Activated CD8-positive, alpha-beta T cell treated with anti-CD3 and anti-CD28 coated beads, Interleukin-2, amount 10 ng/mL, durations not matched to agents 7 days and 5 days (primary cell): ENCODE measurements at places on chromosomes 7 and 10. TPM values are rescaled to one million over a fixed set of nuclear protein-coding genes. Genes with fewer than 3 reads are reported as not detected.

PGAM2 gene
- 0.34 TPM for total RNA-seq

DNA sequence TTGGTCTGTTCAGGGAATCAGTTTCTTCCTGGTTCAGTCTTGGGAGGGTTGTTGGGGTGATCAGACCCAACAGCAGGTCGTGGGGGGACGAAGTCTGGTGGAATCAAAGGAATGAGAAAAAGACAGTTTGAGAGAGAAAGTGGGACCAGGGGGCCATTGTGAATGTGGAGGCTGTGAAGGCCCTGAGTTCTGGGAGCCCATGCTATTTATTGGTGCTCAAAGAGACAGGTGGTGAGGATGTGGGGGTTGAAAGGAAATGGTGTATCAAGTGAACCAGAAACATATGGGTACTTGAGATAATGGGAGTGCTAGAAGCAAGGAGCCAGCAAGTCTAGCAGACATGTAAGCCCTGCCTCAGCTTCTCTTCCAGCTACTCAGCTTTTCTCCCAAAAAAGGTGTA, 84.1 kb downstream of the CCSER2 start:
- H3K27ac ChIP-seq: peak overlapping the region; percentile 2
- peaks cover 13% of the 10 kb centered on the region for H3K4me1 ChIP-seq
- no peaks in the 10 kb centered on the region for H3K27me3 ChIP-seq
- H3K36me3 ChIP-seq: peaks cover 78% of the 10 kb centered on the region
- no peak for DNase-seq

- H3K27me3 ChIP-seq: no peaks in the 10 kb centered on the region
- no peaks in the 10 kb centered on the region for H3K36me3 ChIP-seq
- no peak overlapping the region for H3K27ac ChIP-seq
- peaks cover 5% of the 10 kb centered on the region for H3K4me1 ChIP-seq
Measured at GRCh38 chr10:27618906-27619305, 114.8 kb downstream of the RAB18 start.

GPR26 gene
- total RNA-seq: not detected

GRCh38 chr7:55975988-55976633, 11.7 kb downstream of the NIPSNAP2 start:
- H3K4me1 ChIP-seq: no peaks in the 10 kb centered on the region
- H3K4me3 ChIP-seq: no peak overlapping the region
- H3K36me3 ChIP-seq: peaks cover 18% of the 10 kb centered on the region
- no peak for DNase-seq
- no peak overlapping the region for H3K27ac ChIP-seq

DNA sequence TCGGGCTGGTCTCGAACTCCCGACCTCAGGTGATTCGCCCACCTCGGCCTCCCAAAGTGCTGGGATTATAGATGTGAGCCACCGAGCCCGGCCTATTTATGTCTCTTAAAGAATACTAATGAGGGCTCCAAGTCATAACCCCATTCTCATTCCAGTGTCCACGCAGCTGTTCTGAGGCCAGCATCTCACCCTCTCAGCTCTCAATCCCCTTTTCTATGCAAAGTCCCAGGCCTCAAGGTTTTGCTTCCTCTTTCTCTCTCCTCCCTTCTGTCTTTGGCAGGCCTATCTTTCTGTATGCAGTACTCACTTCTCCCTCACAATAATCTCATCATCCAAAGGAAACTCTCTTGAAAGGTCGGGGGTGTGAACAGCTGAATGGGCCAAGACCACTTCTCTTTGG, 28.0 kb upstream of the VSIR start:
- no peak for DNase-seq
- H3K4me1 ChIP-seq: peaks cover 22% of the 10 kb centered on the region
- H3K4me3 ChIP-seq: no peak overlapping the region
- no peak overlapping the region for H3K27ac ChIP-seq
- H3K36me3 ChIP-seq: no peaks in the 10 kb centered on the region
- peaks cover 8% of the 10 kb centered on the region for H3K27me3 ChIP-seq

TMEM229A gene
- not detected for total RNA-seq

- H3K27ac ChIP-seq: peak overlapping the region; percentile 65
- no peak for DNase-seq
- H3K4me3 ChIP-seq: no peak overlapping the region
Measured at GRCh38 chr10:14586901-14587300, 187.8 kb downstream of the FAM107B start.

ABCB4 gene
- total RNA-seq: not detected

GRCh38 chr7:138072726-138073125, 3.5 kb upstream of the AKR1D1 start:
- no peaks in the 10 kb centered on the region for H3K36me3 ChIP-seq
- no peaks in the 10 kb centered on the region for H3K4me1 ChIP-seq
- H3K27me3 ChIP-seq: peaks cover 4% of the 10 kb centered on the region
- no peak overlapping the region for H3K27ac ChIP-seq
- H3K4me3 ChIP-seq: no peak overlapping the region

NANOS1 gene
- total RNA-seq: 0.08 TPM

AGR3 gene
- not detected for total RNA-seq

DNA sequence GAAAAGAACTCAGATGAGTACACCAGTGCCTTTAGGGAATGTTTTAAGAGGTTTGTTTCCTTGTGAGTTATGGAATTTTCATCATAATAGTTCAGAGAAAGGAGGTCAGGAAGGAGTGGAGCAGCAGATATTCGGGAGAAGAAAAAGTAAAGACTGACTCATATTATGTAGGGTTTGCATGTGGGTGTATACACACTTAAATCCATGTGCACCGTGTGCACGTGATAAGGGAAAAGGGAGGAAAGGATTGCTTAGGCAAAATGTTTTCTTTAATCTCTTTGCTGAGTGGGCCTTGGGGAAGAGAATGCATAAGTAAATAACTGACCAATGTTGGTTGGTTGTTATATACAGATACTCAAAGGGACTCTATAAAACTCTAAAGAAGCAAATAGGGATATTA, 30.2 kb downstream of the PLCE1 start:
- no peak overlapping the region for H3K27ac ChIP-seq
- H3K36me3 ChIP-seq: no peaks in the 10 kb centered on the region
- no peaks in the 10 kb centered on the region for H3K4me1 ChIP-seq
- H3K4me3 ChIP-seq: no peak overlapping the region
- H3K27me3 ChIP-seq: peaks cover 3% of the 10 kb centered on the region
- DNase-seq: no peak

DNA sequence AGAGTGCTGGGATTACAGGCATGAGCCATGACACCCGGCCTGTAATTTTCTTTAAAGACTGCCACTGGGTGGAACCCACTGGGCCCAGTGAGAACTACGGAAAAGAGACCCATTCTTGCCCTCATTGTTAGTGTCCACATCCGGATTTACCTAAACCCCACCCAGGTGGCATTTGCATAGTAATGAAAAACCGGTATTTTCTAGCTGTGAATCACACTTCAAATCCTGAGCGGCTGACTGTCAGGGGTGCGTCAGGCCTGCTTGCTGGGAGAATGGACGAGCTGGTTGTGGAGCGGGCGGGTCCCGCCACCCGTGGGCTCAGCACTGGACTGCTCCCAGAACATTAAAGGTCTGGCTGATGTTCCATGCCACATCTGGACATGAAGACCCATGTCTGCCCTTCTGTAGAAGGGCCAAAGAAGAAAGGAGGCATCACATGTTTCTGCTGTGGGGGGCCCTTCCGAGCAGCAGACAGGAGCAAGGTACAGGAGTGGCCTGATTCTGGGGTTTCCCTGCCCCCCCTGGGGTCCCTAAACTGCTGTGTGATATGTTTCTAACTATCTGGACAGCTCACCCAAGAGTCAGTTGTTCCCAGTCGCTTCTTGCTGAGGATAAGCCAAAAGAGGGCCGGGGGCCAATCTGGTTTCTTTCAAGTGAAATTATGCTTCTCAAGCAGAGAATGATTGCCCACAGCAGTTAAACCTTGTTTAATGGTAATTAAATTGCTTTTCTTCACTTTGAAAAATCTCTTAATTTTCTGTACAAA, 46.4 kb downstream of the KIAA1217 start:
- no peaks in the 10 kb centered on the region for H3K4me1 ChIP-seq
- DNase-seq: no peak
- no peak overlapping the region for H3K27ac ChIP-seq
- H3K27me3 ChIP-seq: no peaks in the 10 kb centered on the region
- no peak overlapping the region for H3K4me3 ChIP-seq

- peaks cover 4% of the 10 kb centered on the region for H3K27me3 ChIP-seq
- H3K4me1 ChIP-seq: no peaks in the 10 kb centered on the region
- H3K27ac ChIP-seq: no peak overlapping the region
- no peak overlapping the region for H3K4me3 ChIP-seq
- no peak for DNase-seq
- no peaks in the 10 kb centered on the region for H3K36me3 ChIP-seq
Measured at GRCh38 chr10:99579971-99580370, 40.3 kb downstream of the SLC25A28 start.

DNA sequence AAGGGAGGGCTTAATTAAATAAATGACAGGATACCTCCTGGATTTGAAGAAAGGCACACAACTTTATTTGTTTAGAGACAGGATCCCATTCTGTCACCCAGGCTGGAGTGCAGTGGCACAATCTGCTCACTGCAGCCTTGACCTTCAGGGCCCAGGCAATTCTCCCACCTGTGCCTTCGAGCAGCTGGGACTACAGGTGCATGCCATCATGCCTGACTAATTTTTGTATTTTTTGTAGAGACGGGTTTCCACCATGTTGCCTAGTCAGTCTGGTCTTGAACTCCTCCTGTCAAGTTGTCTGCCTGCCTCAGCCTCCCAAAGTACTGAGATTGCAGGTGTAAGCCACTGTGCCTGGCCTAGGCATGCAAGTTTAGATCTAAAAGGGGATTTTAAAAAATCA, 272.7 kb upstream of the MBL2 start:
- no peaks in the 10 kb centered on the region for H3K36me3 ChIP-seq
- H3K27me3 ChIP-seq: no peaks in the 10 kb centered on the region
- no peak for DNase-seq
- no peak overlapping the region for H3K27ac ChIP-seq
- H3K4me3 ChIP-seq: no peak overlapping the region

DNA sequence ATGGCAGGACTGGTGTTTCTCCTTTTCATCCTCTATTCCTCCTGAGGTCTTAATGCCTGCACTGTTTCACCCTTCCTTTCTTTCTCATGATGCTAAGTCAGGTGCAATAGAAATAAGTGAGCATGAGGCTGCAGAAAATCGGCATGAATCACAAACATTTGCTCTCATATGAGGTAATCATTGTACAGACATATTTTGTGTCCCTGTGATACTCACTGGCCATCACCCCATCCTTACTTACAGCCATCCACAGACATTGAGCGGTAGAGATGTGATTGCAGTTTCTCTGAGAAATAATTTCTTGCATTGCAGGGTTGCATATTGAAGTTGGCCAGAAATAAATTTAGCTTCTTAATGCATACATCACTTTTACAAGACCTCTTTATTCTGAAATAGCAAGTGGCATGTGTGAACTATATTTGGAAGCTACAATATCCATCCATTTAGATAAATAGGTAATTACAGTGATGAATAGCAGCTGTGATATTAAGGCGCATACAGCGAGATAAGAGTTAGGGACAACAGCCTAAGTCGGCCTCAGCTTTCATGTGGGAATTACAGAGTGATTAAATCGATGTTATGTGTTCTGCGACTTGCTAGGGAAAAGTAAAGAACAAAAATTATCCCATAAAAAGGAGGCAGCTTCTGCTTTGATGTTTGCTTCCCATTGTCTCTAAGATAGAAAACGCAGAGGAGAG, 612.6 kb downstream of the SORCS3 start:
- H3K27me3 ChIP-seq: no peaks in the 10 kb centered on the region
- H3K4me3 ChIP-seq: no peak overlapping the region
- no peak overlapping the region for H3K27ac ChIP-seq
- no peaks in the 10 kb centered on the region for H3K4me1 ChIP-seq

HMX2 gene
- total RNA-seq: not detected

LRRTM3 gene
- total RNA-seq: not detected

PPP1R17 gene
- not detected for total RNA-seq
